ENCODE measurements at places on chromosomes 2 and 18.
A peak's percentile ranks its signal among the peaks of the same experiment; 100 is the strongest.

GRCh38 chr18:78517328-78517727 is 462.3 kb upstream of the SALL3 start:
- H3K4me1 ChIP-seq = no peaks in the 10 kb centered on the region
- DNase-seq = no peak
- H3K4me3 ChIP-seq = no peak overlapping the region
- H3K27me3 ChIP-seq = no peaks in the 10 kb centered on the region

DNA sequence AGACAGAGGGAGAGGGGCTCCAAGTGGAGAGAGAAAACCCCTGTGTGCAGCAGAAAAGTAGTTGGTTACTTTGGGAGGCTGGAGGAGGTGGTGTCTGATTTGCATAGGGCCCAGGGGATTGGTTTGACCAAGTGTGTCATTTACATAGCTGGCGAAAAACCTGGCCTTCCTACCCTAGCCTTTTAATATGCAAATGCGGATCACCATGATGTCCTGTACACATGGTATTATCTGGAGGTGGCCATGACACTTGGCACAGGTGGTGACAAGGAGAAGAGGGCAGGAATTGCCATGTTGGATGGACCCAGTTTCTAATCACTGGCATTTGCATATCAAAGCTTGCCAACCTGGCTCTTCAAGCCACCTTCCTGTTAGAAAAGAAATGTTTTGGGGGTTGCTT is 120.8 kb upstream of the CHAC2 start:
- H3K4me3 ChIP-seq = no peak overlapping the region
- no peak overlapping the region for H3K27ac ChIP-seq
- no peaks in the 10 kb centered on the region for H3K36me3 ChIP-seq
- DNase-seq = no peak
- H3K4me1 ChIP-seq = no peaks in the 10 kb centered on the region

GRCh38 chr18:12460874-12461273 is 53.1 kb downstream of the PRELID3A start:
- peaks cover 60% of the 10 kb centered on the region for H3K36me3 ChIP-seq
- H3K27ac ChIP-seq = peak overlapping the region; percentile 93
- DNase-seq = no peak
- H3K4me1 ChIP-seq = no peaks in the 10 kb centered on the region
- H3K4me3 ChIP-seq = no peak overlapping the region
- H3K27me3 ChIP-seq = no peaks in the 10 kb centered on the region

DNA sequence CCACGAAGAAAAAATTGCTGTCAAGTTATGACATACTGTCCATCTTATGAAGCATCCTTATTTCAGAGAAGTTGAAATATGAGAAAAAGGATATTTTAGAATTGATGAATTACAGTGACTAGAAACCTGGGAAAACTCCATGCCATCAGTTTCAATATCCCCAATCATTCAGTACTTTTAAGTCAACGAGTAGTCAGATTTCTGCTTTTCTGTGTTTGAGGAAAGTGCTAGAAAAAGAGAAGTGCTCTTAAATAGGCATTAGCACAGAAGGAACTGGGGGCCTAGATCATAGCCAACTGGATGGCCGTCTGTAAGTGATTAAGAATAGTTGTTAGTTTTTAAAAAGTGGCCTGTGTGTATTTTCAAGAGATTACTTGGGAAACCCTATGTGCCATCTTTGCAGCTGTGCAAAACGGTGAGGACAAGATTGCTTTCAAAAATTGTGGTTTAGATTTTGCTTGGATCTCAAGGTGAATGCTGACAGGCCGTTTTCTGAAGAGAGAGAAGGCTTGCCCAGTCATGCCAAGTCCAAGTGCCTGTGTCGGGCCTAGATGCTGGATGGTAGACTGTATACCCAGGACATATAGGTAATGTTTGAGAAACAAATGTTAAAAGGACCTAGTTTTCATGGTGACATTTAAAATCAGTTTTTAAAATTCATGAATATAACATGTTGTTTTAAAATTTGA is 5.1 kb downstream of the NEDD4L start:
- H3K4me3 ChIP-seq = no peak overlapping the region
- H3K27me3 ChIP-seq = no peaks in the 10 kb centered on the region
- DNase-seq = no peak
- peaks cover 38% of the 10 kb centered on the region for H3K4me1 ChIP-seq
- no peaks in the 10 kb centered on the region for H3K36me3 ChIP-seq
- peak overlapping the region; percentile 20 for H3K27ac ChIP-seq

DNA sequence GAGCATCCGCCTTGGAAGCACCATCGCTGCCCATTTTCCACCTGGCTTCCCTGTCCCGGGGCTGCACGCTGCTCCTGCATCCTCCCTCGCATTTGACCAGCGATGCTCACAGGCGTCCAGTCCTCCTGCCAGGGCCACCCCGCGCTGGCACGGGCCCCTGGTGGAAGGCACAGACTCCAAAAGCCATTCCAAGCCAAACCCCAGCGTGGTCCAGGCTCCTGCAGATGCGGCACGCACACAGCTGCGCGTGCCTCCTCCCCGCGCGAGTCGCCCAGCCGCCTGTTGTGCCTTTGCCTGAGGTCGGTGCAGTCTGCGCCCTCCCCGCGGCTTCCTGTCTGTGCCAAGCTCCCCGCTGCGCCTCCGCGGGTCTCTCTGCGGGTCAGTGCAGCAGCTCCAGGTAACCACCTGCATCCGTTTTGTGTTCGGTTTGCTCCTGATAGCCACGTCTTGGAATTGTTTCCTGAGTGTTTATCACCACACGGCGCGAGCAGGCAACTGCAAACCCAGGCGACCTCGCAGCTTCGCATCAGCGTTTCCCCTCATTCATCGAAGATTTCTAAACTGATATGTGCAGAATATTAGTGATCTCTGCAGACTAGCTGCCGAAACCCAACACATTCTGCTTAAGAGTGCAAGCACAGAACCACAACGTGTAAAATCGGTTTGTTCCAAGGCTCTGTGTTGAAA is 65.2 kb upstream of the SALL3 start:
- no peak overlapping the region for H3K4me3 ChIP-seq
- H3K27ac ChIP-seq = no peak overlapping the region
- no peaks in the 10 kb centered on the region for H3K27me3 ChIP-seq
- H3K36me3 ChIP-seq = no peaks in the 10 kb centered on the region
- DNase-seq = no peak

DNA sequence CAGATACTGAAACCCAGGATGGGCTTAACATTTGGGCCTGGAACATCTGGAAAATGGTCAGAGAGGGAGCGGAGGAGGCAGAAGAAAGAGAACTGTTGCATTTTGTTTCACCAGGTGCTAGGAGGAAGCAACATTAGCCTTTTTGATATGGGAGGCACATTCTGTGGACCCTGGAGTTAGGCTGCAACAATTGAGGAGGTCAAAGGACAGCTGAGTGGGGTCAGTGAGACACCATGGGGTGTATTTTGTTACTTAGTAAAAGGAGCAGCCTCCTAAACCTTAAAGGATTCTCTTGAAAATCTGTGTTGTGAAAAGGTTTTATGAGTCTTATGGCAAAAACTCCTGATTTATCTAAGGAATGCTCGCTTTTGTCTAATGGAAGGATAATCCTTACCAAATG is 124.9 kb downstream of the GREB1L start:
- H3K4me1 ChIP-seq = no peaks in the 10 kb centered on the region
- H3K27me3 ChIP-seq = no peaks in the 10 kb centered on the region
- DNase-seq = no peak
- H3K36me3 ChIP-seq = no peaks in the 10 kb centered on the region
- H3K27ac ChIP-seq = no peak overlapping the region
- no peak overlapping the region for H3K4me3 ChIP-seq

- no peaks in the 10 kb centered on the region for H3K36me3 ChIP-seq
- peak within 1 kb of the TSS; percentile 57 for H3K27ac ChIP-seq
- peaks cover 4% of the 10 kb centered on the region for H3K4me1 ChIP-seq
These were observed at the start of gene ADAM23 for GRCh38 chr2:206442833-206443734. Gene ADAM23, plus strand, starts transcription at chr2:206443532. Its CDS starts 335 bp downstream, at chr2:206443867.

- H3K4me1 ChIP-seq = no peaks in the 10 kb centered on the region
- H3K36me3 ChIP-seq = no peaks in the 10 kb centered on the region
- no peaks in the 10 kb centered on the region for H3K27me3 ChIP-seq
- no peak overlapping the region for H3K27ac ChIP-seq
- no peak for DNase-seq
- H3K4me3 ChIP-seq = no peak overlapping the region
These were observed 21.4 kb upstream of the PLEKHM3 start for GRCh38 chr2:208046686-208047085.

- no peaks in the 10 kb centered on the region for H3K27me3 ChIP-seq
- no peaks in the 10 kb centered on the region for H3K4me1 ChIP-seq
These were observed 116.0 kb upstream of the ACVR1C start for GRCh38 chr2:157744571-157745076.

DNA sequence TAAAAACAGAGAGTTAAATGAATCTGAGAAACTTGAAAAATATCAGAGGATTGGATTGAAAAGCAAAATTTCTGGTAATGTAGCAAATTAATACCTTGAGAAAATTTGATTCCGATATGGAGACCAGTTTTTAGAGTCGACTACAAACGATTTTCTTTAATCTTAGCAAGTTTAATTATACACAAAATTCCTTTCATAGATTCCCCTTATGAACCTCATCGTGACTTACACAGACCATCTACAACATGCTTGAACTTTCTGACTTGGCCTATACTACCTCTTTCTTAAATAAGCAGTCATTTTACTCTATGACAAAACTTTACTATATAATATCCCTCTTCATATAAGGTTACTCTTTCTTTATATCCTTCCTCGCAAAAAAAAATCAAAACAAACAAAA is 769.6 kb upstream of the CRIM1 start:
- no peaks in the 10 kb centered on the region for H3K27me3 ChIP-seq
- no peaks in the 10 kb centered on the region for H3K36me3 ChIP-seq
- no peak for DNase-seq
- H3K4me1 ChIP-seq = no peaks in the 10 kb centered on the region
- H3K27ac ChIP-seq = no peak overlapping the region
- no peak overlapping the region for H3K4me3 ChIP-seq

DNA sequence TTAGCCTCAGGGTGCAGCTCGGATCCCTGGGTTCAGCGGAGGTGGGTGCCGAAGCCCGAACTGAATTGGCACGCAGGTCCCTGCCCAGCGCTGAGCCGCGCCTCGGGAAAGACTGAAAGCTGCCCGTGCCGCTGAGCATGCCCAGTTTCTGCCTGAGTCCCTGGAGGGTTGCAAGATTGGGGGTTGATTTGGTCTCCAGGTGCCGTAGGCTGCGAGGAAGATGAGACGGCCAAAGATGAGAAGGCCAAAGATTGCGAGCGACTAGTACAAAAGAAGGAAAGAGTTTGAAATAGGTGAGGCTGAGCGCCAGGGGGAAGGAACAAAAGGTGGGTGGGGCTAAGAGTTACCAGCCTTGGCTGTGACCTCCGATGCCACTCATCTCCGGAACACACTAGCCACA is 852 bp upstream of the KCNH7 start:
- no peak overlapping the region for H3K4me3 ChIP-seq
- H3K36me3 ChIP-seq = no peaks in the 10 kb centered on the region
- H3K27ac ChIP-seq = no peak overlapping the region
- peaks cover 23% of the 10 kb centered on the region for H3K27me3 ChIP-seq

DNA sequence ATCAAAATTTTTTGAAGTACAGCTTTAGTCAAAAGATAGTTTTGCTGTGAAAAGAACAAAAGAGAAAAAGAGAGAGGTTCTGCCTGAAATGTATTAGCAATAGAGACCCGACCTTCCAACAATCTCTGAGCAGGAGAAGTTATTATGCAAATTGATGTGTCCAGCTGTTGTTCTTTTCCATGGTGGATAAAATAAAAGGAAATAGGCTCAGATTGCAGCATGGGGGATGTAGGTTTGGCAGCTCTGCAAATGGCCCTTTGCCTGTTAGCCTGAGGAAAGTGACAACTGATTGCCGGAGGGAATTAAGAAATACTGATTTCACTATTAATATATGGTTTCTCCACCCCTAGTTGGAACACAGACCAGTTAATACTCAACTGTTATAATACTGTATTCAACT is 1283.2 kb upstream of the NXPH2 start:
- H3K4me3 ChIP-seq = no peak overlapping the region
- H3K27ac ChIP-seq = no peak overlapping the region
- H3K36me3 ChIP-seq = no peaks in the 10 kb centered on the region
- H3K27me3 ChIP-seq = no peaks in the 10 kb centered on the region
- no peak for DNase-seq
- no peaks in the 10 kb centered on the region for H3K4me1 ChIP-seq

- no peaks in the 10 kb centered on the region for H3K36me3 ChIP-seq
- H3K27me3 ChIP-seq = no peaks in the 10 kb centered on the region
- no peaks in the 10 kb centered on the region for H3K4me1 ChIP-seq
- no peak overlapping the region for H3K27ac ChIP-seq
- DNase-seq = no peak
- no peak overlapping the region for H3K4me3 ChIP-seq
These were observed 162.7 kb upstream of the ETAA1 start for GRCh38 chr2:67234440-67234839.

DNA sequence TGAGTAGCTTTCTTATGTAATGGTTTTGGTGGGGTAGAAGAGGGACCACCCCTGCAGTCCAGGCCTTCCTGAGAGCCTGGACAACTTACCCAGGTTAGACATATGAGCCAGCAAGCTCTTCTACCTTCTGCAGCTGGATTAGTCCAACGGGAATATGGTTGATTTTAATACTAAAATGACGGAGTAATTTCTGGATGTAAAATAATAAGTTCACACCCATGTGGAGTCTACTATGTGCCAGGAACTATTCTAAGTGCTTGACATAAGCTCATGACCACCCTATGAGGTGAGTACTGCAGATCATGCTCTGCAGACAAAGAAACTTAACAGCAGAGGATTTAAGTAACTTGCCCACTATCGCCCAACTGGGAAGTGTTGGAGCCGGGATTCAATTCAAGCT is 45.5 kb downstream of the DPP4 start:
- H3K4me1 ChIP-seq = peaks cover 2% of the 10 kb centered on the region
- no peak for DNase-seq
- H3K27me3 ChIP-seq = no peaks in the 10 kb centered on the region

GRCh38 chr2:205089958-205090357 is 544.7 kb downstream of the PARD3B start:
- H3K27ac ChIP-seq = no peak overlapping the region
- DNase-seq = no peak
- no peaks in the 10 kb centered on the region for H3K4me1 ChIP-seq
- H3K4me3 ChIP-seq = no peak overlapping the region
- H3K36me3 ChIP-seq = no peaks in the 10 kb centered on the region

- H3K27ac ChIP-seq = no peak overlapping the region
- no peak overlapping the region for H3K4me3 ChIP-seq
- H3K36me3 ChIP-seq = no peaks in the 10 kb centered on the region
- no peaks in the 10 kb centered on the region for H3K4me1 ChIP-seq
- no peaks in the 10 kb centered on the region for H3K27me3 ChIP-seq
- no peak for DNase-seq
These were observed 15.1 kb downstream of the ACTG2 start for GRCh38 chr2:73907840-73908452.
